Caki2 (cell line): ENCODE measurements at places on chromosomes 4 and X. TPM values are rescaled to one million over a fixed set of nuclear protein-coding genes. Genes with fewer than 3 reads are reported as not detected.

- DNase-seq, result peak; percentile 98
These were observed 36.0 kb upstream of the ARSJ start for GRCh38 chr4:114015444-114015899.

NCAPG gene
- 18.2 and 25.3 TPM in 2 replicates for total RNA-seq

GPR143 gene
- total RNA-seq, result 0.49 and 3.8 TPM in 2 replicates

ARR3 gene
- total RNA-seq, result not detected in 2 replicates

DNA sequence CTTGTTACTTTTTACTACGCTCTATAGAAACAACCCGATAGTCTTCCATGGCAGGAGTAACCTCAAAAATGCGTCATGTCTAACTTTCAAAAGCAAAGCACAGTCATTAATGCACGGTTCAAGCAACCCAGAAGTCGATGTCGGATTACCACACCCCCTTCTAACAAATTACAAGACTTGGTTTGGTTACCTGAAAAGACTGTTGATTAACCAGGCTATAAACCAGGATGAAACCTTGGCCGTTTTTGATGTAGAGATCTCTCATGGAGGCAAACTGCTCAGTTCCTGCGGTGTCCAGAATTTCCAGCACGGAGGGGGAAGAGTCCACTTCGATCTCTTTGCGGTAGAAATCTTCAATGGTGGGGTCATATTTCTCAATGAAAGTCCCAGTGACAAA, 2.4 kb downstream of the RAP2C start:
- DNase-seq, result no peak
